ENCODE measurements at places on chromosomes 12 and 14. TPM values are rescaled to one million over a fixed set of nuclear protein-coding genes. Genes with fewer than 3 reads are reported as not detected.

DNA sequence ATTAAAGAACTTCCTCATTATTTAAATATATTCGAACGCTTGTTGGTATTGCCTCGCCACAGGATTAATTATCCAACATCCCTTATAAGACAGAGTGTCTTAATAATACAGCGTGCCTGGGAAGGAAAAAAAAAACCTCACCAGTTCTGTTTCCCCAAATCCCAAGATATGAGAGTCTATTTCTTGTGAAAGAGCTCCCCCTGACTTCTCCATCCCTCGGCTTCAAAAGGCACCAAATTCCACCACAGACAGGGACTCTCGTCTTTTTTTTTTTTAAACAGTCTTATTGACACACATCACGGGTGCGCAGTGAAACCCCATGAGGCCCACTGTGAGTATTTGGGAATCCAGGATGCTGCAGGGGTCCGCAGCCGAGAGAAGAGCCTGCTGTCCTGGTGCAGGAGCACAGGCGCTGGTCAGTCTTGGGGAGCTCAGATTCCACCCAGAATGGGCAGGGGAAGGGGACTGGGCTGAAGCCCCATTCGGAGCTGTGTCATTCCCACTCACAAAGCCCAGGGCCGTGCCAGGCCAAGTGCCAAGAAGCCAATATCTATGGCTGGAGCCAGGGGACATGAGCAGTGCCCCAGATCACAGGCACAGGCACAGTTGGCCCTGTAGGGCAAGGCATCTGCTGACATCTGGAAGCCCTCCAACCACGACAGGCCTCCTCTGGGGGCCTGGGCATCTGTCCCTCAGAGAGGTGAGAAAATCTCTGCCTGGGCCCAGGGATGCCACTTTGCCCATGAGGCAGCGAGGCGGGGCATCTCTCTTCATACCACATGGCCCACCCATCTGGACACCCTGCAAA lies 71.9 kb downstream of the BCL11B start:
- DNase-seq, result no peak

GRCh38 chr14:67413806-67414769 lies 2.1 kb upstream of the PLEK2 start:
- peak; percentile 62 for DNase-seq

GRCh38 chr14:98953551-98954348 lies 318.2 kb downstream of the BCL11B start:
- DNase-seq, result no peak

DNA sequence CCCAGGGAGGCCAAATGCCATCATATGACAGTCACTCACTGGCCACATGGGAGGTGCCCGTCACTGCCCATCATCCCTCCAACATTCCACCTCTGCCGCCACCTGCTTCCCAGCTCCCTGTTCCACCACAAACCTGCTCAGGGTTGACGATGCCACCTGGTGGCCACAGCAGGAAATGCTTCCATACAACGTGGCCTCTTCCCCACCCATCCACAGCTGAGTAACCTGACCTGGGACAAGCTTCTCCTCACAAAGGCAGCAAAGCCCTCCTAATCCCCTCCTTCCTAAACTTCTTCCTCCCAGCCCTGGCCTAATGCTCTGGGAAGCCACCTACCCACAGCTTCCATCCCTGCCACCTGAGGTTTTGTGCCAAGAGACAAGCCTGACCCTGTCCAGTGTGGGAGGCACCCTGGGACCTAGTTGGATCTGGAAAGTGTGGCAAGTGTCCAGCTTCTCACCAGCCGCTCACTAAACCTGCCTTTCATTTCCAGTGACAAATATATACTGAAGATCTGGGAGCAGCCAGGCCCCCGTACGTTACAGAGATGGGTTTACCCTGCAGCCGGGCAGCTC lies 4.3 kb downstream of the DEGS2 start:
- DNase-seq, result peak; percentile 62

Gene KIF5A
- total RNA-seq, result 1.3 TPM

- peak; percentile 62 for DNase-seq
These were observed 73.9 kb downstream of the HSD17B6 start for GRCh38 chr12:56836800-56837663.

Gene SLC35F4
- not detected for total RNA-seq

GRCh38 chr12:24754690-24755638 lies 193.9 kb downstream of the BCAT1 start:
- DNase-seq, result no peak

Gene TMEM132D
- not detected for total RNA-seq

DNA sequence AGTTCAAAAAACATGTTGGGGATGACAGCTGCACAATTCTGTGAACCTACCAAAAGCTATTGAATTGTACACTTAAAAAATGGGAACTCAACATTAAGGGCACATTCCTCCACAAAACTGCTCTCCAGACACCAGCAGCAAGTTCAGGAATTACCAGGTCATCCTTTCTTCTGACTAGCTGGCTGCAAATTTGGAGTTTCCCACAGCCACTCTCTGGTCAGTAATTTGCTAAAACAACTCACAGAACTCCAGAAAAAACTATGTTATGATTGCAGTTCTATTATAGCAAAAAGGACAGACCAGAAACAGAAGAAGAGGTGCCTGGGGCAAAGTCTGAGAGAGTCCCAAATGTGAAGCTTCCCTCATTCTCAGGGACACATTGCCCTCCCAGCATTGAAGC lies 20.1 kb upstream of the PLEKHD1 start:
- no peak for DNase-seq

Gene PIWIL1
- total RNA-seq, result not detected

DNA sequence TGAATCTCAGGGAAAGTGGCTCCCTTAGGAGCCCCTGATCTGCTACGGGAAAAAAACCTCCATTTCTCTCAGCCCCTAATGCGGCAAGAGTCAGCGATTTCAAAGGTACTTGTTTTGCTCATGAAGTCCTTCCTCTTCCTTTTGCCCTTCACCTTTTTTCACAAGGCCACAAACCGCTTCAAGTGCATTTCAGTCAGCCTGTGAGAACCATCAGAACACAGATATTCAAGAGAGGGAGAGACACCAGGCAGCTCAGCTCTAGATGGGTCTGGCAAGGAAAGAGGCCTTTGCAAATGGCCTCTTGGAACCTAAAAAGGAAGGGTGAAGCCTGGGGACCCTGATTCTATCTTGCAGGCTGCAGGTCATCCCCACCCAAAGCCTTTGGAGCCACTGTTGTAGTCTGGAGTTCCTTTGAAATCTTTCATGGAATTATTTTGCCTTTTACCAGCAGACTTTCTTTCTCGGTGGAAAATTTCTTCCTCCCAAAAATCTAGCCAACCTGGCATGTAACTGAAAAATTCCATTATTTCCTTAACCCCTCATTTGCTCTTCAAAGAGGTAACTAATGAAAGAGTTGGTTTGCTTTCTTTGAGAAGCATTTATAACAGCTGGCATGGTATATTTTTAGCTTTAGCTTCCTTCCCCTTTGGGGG lies 145.0 kb downstream of the SAMD4A start:
- DNase-seq, result peak; percentile 24

- DNase-seq, result no peak
These were observed 1.1 kb downstream of the PPP4R4 start for GRCh38 chr14:94175011-94175745.

GRCh38 chr12:102955926-102956737 lies 1.3 kb upstream of the ASCL1 start:
- DNase-seq, result no peak

DNA sequence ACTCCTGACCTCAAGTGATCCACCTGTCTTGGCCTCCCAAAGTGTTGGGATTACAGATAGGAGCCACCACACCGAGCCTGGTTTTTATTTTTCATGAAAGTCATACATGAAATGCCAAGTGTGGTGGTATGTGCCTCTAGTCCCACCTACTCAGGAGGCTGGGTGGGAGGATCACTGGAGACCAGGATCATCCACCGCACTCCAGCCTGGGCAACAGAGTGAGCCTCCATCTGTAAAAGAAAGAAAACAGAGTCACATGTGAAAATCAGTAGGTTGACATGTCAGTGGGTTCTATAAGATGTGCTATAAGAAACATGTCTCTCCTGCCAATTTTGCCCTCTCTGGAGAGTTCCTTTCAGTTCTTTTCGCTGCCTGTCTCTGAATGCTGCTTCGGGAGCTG lies 28.2 kb downstream of the ANKRD9 start:
- no peak for DNase-seq

DNA sequence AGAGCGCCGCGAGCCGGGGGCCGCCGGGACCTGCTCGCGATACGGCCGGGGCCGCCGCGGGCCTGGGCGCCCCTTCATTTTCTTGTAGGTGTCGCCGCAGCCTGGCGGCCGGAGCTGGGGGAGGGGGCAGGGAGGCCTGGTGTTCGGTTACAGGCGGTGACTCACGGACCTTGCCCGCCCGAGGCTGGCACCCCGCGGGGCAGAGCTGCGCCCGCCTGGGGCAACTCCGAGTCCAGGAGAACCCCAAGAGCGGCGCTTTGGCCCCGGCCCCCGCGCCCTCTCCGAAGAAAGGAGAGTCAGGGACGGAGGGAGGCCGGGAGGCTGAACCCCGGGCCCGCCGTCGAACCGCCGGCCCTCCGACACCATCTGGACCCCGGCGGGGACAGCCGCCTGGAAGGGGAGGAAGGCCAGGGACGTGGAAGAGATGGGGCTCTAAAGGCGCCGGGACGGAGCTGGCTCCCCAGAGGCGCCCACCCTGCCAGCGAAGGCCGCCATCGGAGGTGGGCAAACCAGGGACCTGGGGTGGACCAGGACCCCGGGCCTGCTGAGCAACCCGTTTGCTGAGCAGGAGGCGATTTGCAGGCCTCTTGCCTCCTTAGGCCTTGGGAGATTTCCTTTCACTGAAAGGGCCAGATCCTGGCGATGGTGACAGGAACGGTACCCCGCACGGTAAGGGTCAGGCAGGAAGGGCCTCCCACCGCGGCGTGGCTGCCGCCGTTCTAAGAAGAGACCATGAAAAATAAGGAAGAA lies 843 bp upstream of the NUAK1 start:
- DNase-seq, result peak; percentile 49

Gene CLEC14A
- not detected for total RNA-seq

DNA sequence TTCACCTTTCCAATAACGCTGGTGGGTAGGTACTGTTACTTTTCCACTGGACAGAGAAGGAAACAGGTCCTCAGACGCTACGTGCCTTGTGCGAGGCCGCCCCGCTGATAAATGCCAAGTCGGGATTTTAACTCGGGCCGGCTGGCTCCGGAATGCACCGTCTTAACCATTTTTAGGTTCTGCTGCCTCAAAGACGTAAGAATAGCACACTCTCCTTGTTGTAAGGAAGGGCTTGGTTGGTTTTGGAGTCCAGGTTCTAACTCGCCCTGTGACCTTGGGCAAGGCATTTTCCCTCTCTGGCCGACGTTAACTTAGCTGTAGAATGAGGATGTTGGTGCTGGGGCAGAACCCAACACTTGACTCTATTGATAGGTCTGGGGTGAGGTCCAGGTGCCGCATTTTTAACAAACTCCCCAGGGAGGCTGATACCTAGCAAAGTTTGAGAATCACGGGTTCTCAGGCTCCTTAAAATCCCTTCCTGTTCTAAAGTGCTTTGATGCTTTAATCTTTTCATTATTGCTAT lies 814 bp downstream of the ANKRD13A start:
- peak; percentile 46 for DNase-seq

DNA sequence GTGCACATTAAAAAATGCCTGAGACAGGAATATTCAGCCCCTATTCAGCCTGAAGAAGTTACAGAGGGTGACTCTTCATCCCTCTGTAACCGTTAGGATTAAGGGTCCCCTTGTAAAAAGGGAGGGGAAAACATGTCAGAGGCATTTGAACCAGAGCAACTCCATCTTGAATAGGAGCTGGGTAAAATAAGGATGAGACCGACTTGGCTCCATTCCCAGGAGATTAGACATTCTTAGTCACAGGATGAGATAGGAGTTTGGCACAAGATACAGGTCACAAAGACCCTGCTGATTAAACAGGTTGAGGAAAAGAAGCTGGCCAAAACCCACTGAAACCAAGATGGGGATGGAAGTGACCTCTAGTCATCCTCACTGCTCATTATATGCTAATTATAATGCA lies 19.9 kb upstream of the MDM1 start:
- no peak for DNase-seq

Gene C12orf54
- total RNA-seq, result not detected

Gene SSTR1
- total RNA-seq, result not detected

- no peak for DNase-seq
These were observed 32.7 kb upstream of the SELPLG start for GRCh38 chr12:108666401-108666881.

DNA sequence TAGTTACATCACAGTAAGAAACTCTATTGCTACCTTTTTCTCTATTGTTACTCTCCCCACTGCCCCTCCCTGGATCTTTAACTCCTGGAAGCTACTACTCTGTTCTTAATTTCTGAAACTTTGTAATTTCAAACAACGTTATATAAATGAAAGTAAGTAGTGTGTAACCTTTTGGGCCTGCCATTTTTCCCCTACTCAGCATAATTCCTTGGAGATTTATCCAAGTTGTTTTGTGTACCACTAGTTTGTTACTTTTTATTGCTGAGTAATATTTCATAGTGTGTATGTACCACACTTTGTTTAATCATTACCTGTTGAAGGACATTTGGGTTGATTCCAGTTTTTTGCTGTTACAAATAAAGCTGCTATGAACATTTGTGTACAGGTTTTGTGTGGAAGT lies 37.9 kb downstream of the ASCL1 start:
- no peak for DNase-seq

DNA sequence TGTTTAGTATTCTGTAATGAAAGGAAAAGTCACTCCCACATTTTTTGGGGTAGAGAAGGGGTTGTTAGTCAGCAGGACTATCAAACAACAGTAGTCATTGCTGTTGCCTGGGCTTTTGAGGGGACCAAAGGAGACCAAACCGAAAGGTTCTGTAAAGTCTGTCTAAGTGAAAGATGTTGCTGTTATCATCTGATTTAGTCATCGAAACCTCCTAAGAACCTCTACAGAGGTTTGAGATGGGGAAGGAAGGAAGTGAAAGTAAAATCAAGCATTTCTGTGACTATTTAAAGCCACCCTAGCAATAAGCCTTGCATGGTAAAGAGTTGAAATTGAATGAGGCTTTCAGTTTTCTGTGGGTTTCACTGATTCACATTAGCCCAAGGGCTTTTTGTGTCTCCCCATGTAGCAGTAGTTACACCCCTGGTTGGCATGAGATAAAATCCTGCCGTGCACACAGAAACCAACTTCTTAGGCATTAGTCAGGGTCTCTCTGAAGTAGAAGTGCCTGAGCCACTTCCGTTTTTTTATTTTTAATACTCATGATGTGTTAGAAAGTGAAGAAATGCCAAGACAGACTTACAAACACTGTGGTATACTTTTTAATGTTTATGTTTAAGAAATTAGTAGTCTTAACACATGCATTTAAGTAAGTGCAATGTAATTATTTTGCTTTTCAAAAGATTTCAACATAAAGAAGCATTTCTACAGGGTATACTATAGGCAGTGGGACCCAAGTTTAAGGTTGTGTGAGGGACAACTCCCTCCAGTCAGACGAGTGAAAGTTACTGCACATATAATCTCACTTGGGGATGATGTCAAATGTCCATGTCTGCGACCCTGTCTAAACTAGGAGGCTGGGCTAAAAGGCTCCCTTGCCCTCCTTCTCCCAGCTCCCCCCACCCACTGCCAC lies 50.4 kb downstream of the DYRK2 start:
- DNase-seq, result peak; percentile 79
